ENCODE measurements at places on chromosomes 5 and 9.

- no peak for DNase-seq
Observed at GRCh38 chr9:33151007-33151557, 16.1 kb downstream of the B4GALT1 start.

- DNase-seq, result no peak
Observed at GRCh38 chr5:76425928-76426804, 23.1 kb downstream of the IQGAP2 start.

DNA sequence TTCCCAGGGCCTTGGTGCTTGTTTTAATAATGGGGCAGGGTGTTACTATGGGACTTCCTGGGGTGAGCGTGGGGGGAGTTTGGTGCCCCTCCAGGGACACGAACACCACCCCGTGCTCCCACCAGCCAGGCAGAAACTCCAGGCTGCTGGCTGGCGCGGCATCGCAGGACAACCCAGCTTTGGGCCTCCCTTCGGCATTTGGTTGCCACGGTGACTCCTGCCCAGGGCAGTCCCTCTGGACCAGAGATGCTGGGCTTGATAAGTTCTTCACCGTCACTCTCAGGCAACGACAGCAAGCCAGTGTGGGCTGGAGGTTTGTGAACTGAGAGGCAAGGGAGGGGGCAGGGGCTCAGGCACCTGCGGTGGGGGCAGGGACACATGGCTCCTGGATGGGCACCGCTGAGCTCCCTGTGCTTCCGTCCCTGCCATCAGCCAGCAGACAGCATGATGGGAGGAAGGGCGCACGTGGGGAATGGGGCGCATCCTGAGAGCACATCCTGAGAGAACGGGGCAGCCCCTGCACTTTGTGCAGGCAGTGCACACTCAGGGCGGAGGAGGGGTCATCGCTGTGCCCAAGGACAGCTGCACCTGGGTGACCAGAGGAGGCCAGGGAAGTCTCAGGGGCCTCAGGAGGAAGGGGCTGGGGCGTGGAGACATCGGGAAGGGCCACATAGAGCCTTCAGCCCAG, 116.4 kb downstream of the RXRA start:
- no peak for DNase-seq

GRCh38 chr5:168663276-168664004, 84.3 kb upstream of the PANK3 start:
- no peak for DNase-seq

DNA sequence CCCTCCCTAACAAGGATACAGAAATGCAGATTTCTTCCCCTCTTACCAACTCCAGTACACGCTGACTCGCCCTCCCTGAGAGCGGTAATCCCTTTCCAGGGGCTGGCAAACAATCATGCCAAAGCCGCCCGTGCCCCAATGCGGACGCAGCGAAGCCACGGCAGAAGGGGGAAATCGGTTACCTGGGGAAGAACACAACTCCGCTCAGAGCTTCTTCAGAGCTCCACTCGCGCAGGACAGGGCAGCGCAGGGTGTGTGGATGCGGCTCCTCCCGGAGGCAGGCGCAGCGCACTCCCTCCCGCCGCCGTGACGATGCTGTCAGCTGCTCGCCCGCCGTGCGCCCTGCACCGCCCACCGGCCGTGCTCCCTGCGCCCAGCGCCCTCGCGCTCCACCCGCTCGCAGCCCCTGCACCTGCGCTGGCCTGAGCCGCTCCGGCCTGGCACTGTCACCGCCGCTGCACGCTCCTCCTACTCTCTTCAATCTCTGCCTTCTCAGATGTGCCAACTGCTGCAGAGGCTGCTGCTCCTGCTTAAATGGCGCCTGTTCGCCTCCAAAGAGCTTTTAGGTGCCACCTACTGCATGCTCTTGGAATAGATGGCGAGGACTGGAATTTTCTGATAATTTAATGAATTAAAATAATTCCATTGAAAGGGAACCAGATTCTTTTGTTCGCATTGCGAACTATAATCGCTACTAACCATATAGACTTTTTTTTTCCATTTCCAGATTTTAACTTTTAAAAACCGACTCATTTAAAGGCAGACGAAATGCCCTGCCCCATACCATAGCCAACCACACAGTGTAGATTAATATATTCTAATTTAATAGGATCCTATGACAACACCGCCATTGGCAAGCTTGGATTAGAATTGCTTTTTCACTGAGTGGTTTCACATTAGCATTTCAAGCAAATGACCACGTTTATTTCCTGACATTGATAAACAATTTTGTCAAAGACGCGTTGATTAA, at the start of gene DIRAS2:
TSS of gene DIRAS2 (minus strand) at position 255 of the 970 bp plus-strand sequence. CDS start 28,997 bp downstream, outside the sequence.
- no peak for DNase-seq

DNA sequence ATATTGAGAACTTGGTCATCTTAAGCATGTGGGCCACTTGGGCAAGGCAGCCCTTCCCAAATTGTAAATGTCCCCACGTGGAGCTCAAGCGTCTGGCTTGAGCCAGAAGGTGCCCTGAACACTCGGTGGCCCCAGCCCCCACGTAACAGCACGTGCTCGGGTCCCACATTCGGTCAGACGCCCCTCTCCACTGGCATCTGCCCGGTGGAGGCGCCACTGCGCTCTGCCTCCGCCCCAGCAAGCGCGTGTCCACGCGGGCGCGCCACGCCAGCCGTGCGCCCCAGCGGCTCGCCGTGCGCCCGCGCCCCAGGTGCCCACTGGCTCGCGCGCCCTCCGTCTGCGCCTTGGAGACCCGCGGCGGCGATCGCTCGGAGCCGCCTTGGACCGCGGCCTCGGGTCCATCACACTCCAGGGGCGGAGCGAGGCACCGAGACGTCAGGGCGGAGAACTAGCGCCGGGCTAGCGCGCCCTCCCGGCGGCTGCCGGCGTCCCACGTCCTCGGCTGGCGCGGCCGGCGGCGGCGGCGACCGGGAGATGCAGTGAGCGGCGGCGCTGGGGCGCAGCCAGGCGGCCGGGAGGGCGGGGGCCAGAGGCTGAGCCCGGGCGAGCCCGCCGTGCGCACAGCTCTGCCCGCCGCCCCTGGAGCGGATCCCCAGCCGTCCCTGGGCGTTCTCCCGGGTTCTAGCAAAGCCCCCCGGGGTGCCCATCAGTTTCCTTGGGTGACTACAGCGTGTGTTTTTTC, at the start of gene PALM2AKAP2:
TSS of gene PALM2AKAP2 (plus strand) at position 488 of the 742 bp plus-strand sequence. CDS start 291 bp downstream, outside the sequence.
- DNase-seq, result no peak

DNA sequence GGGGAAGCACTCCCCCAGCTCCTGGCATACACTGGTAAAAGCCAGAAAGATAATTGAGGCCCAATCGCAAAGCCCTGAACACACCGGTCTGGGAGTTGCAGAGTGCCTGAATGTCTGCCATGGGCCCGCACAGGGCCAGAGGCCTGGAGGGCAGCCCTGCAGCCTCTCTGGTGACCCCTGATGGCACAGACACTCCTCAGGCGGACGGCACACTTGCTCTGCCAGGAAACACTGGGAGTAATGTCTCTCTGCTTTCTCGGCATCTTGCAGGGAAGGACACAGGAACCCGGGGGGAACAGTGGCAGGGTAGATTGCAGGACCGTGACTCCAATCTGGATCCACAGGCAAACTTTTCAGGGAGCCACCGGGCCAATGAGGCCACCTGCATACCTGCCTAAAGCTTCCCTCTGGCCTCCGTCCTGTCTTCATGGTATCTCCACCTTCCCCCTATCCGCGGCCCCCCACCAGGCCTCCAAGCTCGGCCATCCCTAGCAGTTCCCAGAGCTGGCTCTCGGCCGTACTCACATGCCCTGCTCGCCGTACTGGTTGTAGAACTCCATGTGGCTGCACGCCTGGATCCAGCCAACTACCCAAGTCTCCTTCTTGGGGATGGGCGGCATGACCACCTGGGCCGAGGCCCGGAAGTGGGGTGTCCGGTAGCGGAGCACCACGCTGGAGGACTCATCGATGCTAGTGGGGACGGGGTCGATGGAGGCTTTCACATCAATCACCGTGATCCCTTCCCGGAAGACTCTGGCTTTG, 797 bp downstream of the FAM78A start:
- DNase-seq, result no peak

- DNase-seq, result peak; percentile 55
Observed at GRCh38 chr9:113737517-113738271, 138.4 kb upstream of the ZNF618 start.

DNA sequence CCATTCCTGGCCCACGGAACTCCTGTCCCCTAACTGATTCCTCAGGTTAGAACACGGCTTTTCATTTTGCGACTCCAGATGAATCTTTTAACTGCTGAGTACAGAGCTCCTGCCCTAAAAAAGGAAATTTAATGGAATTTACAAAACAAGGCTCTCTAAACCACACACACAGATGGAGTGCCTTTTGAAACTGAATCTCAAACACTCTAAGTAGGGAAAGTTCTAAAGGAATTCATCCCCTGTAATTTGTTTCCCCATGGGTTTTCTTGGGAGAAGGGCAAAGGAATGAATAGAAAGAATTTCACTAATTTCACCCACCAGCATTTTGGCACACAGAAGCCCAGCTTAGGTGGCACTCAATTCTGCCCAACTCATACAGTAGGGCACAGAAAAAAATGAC, 106.5 kb downstream of the THBS4 start:
- DNase-seq, result no peak

GRCh38 chr9:122130837-122131236, 28.7 kb downstream of the NDUFA8 start:
- DNase-seq, result no peak

- DNase-seq, result no peak
Observed at GRCh38 chr9:95102572-95102971, 214.9 kb downstream of the FANCC start.

DNA sequence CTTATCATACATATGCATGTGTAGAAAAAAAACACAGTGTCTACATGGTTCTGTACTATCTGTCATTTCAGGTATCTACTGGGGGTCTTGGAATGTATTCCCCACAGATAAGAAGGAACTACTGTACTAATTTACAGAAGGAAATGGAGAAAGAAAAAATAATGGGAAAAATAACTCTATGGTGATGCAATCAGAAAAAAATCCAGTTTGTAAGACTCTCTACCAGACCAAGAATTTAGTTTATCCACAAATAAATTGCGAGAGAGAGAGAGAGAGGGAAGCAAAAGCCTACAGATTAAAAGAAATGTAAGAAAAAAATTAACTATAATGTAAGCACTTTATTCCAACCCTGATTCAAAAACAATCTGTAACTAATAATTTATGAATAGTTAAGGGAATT, 708.6 kb upstream of the ZNF608 start:
- no peak for DNase-seq

DNA sequence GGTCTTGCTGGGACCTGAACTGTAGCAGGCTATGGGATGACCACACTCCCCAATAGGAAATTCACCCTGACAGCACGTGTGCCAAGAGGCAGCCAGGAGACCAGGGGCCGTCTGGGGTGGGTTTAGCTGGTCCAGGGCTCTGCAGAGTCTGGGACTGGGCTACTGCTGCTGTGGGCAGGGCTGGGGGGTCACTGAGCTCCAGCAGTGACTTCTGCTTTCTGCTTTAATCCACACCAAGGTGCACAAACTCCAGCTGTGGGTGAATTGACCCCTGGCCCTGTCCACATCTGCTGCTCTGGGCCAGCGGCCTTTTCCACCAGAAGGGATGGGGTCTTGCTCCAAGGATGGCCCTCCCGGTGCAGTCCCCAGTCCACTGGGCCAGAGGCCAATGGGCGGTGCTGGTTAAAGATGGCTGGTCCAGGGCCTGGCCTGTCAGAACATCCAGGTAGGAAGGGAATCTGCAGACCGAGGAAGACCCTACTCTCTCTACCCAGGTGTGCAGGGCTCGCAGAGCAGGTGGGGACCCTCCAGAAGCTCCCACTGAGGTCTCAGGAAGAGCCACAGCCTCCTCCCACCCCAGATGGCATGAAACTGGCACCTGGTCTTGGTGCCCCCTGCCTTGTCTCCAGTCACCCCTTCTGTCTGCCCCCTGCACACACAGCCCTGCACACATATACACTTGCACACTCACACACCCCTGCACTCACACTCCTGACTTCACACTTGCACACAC, 28.0 kb downstream of the GLT6D1 start:
- no peak for DNase-seq

DNA sequence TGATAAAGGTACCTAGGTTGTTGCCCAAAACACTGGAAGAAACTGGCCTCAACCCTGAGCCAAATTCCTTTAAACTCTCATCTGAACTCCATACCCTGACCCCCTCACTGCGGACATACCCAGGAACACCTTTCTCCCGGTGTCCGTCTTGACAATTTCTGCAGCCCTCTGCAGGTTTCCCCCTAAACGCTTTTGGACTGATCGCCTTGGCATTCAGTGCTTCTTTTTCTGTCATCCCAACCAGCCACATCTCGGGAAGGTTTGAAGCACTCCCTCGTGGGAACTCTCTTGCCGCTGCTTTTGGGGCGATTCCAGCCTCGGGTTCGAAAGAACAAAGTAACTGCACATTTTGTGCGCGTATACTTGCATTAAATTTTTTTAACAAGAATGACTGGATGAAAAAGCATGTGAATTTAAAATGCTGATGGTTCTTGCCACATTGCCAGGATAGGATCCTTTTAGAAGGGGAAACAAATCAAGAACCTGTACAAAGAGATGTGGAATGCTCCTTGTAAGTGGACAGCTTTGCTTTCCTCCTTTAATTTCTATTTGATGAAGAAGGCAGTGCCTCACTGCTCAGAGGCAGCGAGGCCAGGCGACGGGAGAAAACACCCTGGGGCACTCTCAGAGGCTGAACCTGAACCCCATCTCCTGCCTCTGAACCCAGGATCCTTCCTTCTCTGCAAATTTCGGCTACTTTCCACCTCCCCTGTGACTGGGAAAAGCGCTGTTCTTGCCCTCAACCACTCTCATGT, 615 bp downstream of the PSMD5 start:
- no peak for DNase-seq

- DNase-seq, result no peak
Observed at GRCh38 chr5:143116814-143117213, 286.7 kb downstream of the NR3C1 start.

DNA sequence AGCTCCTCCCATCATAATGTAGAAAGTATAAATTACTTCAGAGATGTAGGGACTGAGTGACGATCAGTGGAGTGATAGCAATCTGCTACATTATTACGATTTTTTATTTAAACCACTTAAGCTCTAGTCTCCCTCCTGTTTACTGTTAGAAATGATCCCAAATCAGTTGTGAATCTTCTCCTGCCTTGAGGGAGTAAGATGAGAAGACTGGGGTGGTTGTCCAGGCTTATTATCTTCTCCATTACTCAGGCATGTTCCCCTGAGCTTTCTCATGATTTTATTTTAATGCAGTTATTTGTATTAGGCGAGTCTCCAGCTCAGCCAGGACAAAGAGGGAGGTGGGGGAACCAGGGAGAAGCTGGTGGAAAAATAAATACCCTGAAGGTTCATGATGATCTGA, 48.2 kb upstream of the CTNNA1 start:
- no peak for DNase-seq

DNA sequence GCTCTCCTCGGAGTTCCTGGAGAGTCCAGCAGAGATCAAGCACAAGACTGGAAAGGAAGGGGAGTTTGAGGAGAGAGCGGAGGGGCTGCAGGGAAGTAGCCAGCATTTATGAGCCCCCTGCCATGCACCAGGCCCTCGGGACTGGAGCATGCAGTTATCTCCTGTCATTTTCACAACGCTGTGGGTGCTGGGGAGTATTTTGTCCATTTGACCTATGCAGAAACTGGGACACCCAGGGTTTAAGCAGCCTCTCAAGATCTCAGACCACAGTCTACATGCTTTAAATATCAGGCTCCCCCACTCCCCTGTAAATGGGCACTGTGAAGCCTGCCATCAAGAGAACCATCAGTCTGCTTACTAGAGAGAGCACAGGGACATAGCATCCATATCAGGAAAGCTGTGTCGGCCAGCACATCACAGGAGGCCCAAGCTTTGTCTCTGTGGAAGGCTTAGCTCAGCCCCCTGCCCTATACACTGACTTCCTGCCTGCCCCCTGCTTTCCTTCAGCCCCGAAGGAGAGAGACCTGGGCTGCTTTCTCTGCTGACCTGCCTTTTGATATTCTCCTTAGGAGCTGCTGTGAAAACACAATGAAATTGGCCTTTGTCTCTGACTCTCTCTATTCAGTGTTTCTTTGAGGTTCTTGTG, 7.3 kb downstream of the FOXI1 start:
- no peak for DNase-seq

All from glomerular endothelial cell (primary cell).